ENCODE measurements at places on chromosomes 1 and 21.

DNA sequence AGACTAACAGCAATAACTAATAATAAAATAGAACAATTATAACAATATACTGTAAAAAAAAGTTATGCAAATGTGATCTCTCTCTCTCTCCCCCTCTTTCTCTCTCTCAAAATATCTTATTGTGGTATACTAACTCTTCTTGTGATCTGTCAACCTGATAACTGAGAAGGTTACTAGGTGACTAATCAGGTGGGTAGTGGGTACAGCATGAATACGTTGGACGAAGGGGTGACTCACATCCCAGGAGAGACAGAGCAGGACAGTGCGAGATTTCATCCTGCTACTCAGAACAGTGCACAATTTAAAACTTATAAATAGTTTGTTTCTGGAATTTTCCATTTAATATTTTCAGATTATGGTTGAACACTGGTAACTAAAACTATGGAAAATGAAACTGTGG, 257.5 kb downstream of the LRRC40 start:
- no peak for ATAC-seq

DNA sequence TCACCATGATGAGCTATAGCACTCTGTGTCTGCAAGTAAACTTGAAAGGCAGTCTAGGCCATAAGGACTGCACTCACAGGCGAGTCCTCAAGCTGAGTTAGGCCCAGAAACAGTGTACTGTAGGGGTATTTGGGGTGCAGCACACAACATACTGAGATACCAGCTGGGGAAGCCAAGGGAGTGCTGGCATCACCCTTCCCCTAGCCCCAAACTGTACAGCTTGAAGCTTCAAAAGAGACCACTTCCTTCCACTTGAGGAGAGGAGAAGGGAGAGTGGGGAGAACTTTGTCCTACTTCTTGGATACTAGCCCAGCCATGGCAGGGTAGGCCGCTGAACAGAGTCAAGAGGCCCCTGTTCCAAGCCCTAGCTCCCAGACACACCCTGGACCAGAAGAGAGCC, 24.2 kb upstream of the SNX7 start:
- no peak for ATAC-seq

- ATAC-seq = no peak
Measured at GRCh38 chr1:8381618-8382017, 63.7 kb downstream of the SLC45A1 start.

- peak; percentile 60 for ATAC-seq
Measured at GRCh38 chr1:8015036-8015808, 10.9 kb downstream of the ERRFI1 start.

Measured in stimulated activated memory B cell treated with anti-CD40 and anti-IgM and Interleukin-4, amounts not matched to agents 10 μg/mL and 1 μg/mL and 100 μg/mL, for 72 hours (primary cell).